Kidney tubule cell (primary cell): ENCODE measurements at places on chromosomes 13 and 19.

DNA sequence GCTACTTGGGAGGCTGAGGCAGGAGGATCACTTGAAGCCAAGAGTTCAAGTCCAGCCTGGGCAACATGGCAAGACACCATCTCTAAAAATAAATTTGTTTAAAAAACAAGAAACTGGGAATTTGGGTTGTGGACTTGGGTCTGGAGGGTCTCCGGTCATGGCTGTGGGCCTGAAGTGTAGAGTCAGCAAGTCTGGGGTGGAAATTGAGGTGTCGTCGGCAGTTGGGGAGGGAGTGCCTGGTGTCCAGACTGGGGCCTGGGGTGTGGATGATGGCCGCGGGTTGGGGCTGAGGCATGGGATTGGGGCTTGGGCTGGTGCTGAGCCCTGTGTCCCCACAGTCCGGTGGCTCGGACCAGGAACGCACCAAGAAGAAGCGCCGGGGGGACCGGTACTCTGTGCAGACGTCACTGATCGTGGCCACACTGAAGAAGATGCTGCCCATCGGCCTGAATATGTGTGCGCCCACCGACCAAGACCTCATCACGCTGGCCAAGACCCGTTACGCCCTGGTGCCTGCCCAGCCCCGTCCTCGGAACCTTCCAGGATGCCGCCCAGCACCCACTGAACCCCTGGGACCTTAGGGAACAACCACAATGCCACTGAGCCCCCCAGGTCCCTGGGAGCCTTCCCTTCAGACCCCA lies 91.6 kb downstream of the RYR1 start:
- DNase-seq: no peak

DNA sequence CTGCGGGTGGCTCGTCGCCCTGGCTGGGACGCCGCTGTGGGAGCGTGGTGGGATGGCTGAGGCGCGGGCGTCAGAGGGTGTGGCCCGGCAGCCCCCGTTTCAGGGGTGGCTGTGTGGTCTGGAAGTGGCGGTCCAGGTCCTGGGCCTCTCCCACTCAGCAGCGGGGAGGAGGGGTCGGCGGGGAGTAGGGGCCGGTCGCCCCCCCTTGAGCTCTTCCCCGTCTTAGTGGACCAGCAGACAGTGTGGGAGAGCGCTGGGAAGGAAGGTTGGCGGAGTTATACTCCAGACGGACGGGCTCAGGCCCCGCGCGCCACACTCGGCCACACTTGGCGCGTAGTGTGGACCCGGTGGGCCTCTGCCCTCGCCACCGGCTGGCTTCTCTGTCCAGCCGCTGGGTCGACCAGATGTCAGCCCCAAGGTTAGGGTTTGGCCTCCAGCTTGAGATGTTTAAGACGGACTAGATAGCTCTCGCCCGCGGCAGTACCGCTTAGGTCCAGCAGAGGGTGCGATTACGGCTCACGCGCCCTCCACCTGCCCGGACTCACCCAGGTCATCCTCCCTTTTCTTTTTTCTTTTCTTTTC lies 21.7 kb upstream of the ZNF429 start:
- peak; percentile 18 for DNase-seq

DNA sequence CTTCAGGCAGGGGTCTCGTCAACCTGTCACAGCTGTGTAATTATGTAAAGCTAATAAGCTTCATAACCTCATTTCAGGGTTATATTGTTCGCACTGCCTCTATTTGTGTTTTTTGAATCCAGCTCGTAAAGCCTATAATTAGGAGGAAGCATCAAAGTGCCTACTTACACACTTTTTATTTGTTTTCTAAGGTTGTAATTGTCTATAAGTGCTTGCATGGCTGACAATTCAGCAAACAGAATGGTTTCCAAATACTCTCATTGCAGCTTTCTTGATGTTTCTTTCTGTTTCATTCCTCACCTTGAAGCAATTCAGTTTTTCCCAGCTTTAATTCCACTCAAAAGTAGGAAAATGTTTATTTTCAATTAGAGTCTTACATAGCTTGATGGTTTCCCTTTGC lies 336.3 kb downstream of the HS6ST3 start:
- no peak for DNase-seq

DNA sequence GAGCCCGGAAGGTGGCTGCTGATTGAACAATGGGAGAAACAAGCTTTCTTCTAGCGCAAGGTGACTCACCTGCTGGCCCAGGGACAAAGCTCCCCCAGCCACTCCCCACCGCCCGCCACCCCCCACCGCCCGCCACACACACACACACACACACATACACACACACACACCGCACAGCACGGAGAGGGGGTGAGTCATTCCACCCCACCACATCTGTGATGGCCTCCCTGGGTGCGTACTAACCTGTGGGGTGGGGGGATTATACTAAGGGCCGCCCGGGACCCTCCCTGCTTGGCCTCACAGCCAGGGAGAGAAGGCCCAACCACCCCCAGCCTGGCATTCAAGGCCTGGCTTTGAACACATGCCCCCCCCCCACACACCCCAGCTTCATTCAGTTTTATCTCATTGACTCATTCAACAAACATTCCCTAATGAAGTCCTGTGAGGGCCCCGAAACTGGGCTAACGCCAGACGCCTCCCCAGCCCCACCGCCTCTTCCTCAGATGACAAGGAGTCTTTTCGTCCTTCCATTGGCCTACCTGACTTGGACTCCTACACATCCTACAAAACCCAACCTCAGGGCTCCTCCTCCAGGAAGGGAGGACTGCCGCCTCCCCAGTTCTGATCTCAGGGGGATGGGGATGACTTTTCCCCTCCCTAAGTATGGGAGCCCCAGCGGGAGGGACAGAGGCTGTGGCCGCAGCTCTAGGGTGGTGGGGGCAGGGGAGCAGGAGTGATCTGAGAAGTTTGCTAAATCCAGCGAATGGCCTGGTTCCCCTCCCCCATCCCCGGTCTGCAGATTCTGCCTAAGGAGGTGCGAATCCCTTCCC lies 5.8 kb upstream of the ONECUT3 start:
- DNase-seq: peak; percentile 98

DNA sequence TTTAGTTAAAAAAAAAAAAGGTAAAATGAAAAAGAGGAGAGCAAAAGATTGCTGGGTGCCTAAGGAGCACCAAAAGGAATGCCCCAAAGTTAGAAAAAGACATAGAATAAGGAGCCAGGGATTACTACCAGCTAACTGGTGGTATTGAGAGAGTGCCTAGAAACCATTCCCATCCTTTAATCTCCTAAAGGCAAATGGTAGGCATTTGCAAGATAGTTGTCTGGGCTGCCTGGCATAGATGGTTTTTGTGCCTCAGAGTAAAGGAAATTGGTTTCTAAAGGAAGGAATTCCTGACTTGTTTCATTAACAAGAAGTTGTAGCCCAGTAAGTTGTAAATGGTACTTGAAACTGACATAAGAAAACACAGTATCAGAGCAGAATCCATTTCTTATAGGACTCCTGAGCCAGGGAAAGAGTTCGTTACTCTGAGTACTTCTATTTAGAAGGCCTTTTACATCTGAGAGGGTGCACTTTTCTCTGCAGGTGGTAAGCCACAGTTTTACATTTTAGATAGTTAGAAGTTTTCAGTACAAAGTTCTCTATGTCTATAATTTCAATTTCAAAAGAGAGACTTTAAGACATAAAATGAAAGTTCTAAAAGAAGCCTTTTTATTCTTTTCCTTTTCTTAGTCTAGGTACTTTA lies 92.6 kb downstream of the OLFM4 start:
- no peak for DNase-seq

DNA sequence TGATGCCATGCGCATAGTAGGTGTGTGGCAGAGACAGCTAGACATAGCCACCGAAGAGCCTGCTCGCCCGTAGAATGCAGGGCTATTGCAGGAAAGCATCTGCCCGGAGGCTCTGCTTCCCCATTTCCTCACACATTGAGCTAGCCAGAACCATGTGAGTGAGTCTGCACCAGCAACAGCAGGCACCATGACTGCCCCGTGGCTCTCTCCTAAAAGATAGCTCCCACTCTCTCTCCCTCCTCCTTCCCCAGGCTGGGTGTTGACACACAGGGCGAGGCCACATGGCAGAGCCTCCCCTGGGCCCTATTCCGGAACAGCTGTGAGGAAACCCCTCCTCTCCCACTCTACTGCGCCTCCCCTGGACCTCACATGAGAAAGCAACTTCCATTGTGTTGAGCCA lies 52.3 kb upstream of the ATP12A start:
- no peak for DNase-seq

DNA sequence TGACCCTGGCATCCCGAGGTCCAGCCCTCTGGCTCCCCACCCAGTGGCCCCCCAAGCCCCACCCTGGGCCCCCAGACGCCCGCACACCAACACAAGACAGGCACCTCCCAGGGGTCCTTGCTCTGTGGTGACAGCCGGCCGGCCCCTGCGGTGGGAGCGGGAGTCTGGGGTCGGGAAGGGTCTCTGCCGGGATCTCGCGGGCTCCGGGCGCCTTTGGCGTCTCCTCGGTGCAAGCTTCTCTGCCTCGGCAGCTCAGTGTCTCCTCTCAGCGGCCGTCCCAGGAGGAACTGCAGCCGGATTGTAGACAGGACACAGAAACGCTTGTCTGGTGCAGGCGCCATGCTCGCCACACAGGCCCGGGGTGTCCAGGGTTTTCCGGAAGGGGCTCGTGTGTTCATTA lies 43.7 kb downstream of the TMEM255B start:
- no peak for DNase-seq

- peak; percentile 49 for DNase-seq
Measured at GRCh38 chr13:94620286-94620896, 18.7 kb downstream of the GPR180 start.

DNA sequence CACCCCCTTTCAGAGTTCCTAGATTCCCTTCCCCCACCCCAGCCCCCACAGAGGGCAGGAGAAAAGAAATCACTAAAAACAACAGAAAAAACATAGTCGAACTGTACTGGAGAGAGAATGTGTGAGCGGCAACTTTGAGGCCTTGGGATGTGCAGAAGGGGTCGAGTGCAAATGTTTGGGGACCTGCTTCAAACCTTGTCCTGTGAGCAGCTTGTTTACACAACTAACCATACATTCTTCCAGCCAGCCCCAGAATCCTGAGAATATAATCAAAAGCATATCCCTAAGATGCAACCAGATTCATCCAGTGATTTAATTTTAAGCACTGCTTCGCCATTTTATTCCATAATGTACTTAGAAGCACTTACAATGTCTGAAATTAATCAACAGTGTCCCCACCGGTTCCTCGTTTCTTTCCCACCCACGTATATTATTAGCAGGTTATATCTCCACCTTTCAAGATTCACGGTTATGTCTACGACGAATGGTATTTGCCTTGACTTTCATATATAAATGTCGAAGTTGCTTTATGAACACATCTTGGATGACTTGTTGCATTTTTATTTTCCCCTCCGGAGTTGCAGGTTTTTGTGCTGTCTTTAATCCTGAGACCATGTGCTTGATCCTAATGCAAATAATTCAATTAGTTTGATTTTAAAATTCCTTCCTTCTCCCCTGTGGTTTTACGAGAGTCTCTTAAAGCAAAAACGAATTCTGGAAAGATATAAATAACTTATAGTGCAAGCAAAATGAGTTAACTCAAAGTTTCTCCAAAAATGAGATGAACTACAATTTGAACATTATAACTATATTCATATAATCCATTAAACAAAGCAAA lies 107.6 kb downstream of the ZIC5 start:
- DNase-seq: no peak

GRCh38 chr13:23919006-23919405 lies 21.7 kb upstream of the C1QTNF9B start:
- DNase-seq: no peak

- no peak for DNase-seq
Measured at GRCh38 chr13:24292481-24292880, 16.9 kb upstream of the C1QTNF9 start.

GRCh38 chr19:27828829-27829228 lies 1384.1 kb downstream of the UQCRFS1 start:
- no peak for DNase-seq

- no peak for DNase-seq
Measured at GRCh38 chr19:2243274-2244124, 5.6 kb upstream of the AMH start.

GRCh38 chr19:15452111-15453047 lies 2.6 kb upstream of the WIZ start:
- DNase-seq: peak; percentile 59

DNA sequence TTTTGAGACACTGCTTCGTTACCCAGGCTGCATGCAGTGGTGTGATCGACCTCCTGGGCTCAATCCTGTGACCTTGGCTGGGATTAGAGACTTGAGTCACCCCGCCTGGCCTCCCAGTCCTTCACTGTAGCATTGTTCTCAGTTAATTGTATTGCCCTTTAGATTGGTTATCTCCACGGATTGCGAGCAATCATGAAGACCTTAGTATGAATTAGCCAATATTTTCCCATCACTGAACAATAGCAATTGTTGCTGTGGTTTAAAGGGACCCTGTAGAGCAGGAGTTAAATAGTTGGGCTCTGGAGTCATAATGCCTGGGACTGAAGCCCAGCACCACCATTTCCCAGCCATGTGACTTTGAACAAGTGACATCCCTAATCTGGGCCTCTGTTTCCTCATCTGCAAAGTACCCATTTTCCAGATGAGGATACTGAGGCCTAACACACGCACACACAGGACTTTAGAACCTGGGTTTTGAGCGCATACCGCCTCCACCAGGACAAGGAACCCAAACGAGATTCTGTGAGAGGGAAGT lies 8.4 kb downstream of the PPP1R14A start:
- DNase-seq: no peak

- DNase-seq: peak; percentile 85
Measured at GRCh38 chr13:51793570-51794271, 10.2 kb downstream of the DHRS12 start.

DNA sequence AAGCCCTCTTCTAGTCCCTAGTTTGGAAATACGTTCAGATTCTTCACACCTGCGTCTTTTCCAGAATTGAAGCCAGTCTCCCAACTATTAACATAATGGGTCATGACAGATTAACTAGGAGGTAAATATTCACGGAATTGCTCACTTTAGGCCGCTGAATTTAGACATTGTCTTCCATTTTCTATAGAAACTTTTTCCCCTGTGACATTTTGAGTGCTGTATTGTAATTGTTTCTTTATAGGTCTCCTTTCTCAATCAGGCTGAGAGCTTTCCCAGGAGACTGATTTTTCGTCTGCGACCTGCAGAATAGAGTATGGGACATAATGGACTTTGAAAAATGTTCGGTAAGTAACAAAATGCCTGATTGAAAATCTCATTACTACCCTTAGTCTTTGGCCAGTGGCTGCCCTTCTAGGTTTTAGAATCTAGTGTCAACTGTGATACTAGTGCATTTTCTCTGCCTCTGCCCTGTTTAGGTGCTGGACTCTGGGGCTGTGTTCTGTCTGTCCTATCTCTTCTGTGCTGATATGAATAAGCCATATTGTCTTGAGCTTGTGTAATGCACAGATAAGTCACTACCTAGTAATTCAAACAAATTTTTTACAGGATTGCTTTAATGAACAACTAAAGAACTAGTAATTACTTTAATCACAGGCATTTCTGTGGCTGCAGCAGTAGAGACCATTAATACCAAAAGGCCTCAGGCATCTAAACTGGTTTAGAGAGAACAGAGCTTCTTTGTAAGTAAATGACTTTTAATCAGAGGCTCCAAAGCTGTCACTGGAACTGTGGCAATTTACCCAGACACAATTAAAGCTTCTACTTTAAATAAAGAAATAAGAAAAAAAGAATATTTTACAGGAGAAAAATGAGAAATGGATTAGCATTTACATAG lies 122.4 kb upstream of the FREM2 start:
- DNase-seq: peak; percentile 4

- no peak for DNase-seq
Measured at GRCh38 chr19:10105509-10106099, 558 bp upstream of the PPAN start.
